Body of pancreas (tissue), 4 donors: ENCODE measurements at places on chromosomes 7 and 10. TPM values are rescaled to one million over a fixed set of nuclear protein-coding genes. Genes with fewer than 3 reads are reported as not detected.

Gene JAKMIP3
- 0.33 TPM for total RNA-seq

Gene CDHR1
- 0.26 TPM for total RNA-seq

Gene TCAF2
- 0.66 TPM for total RNA-seq

- no peak for DNase-seq
Measured at GRCh38 chr10:102153093-102153620, 968 bp downstream of the NOLC1 start.

DNA sequence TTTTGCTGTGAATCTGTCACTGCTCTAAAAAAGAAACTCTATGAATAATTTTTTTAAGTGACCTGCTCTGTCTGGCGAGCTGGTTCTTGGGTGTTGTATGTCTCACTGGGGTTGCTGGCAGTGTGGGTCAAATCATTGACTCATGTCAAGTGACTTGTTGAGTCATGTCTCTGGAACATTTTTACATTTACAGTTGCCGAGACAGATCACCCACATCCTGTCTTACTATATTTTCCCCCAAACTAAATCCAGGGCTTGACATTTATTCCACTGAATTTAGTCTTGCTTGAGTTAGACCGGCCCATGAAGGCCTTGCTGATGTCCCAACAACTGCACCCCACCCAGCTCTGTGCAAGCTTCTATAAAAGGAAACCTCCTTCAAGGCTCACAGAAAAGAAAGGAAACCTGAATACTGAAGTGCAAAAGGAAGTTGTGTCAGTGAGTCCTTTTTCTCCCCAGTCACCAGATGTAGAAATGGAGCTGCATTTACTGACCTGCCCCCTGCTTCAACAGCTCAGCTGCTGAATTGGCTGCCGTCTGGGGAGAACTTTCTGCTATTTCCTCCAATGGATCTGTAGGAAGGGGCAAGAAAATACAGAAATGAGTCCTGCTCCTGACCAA is 290.3 kb downstream of the TNS3 start:
- no peak for DNase-seq

GRCh38 chr7:155758348-155758747 is 53.9 kb downstream of the SHH start:
- DNase-seq = no peak

DNA sequence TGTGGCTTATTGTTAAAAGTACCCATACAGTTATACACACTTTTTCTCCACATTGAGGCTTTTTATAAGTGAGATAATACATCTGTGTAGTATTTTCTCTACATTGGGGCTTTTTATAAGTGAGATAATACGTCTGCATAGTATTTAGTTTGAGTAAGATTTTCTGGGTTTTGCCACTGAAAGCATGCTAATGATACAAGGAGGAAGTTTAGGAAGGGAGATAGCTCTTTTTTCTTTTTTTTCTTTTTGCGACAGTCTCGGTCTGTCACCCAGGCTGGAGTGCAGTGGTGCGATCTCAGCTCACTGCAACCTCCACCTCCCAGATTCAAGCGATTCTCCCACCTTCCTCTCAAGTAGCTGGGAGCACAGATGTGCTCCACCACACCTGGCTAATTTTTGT is 13.3 kb downstream of the FAM107B start:
- no peak for DNase-seq
